ENCODE measurements at places on chromosomes 16 and 17.

- H3K4me1 ChIP-seq, result no peaks in the 10 kb centered on the region
- H3K27ac ChIP-seq, result no peak overlapping the region
- no peak for DNase-seq
- H3K4me3 ChIP-seq, result no peak overlapping the region
- H3K36me3 ChIP-seq, result peaks cover 4% of the 10 kb centered on the region
Observed at GRCh38 chr16:27632216-27632615, 82.3 kb downstream of the KATNIP start.

DNA sequence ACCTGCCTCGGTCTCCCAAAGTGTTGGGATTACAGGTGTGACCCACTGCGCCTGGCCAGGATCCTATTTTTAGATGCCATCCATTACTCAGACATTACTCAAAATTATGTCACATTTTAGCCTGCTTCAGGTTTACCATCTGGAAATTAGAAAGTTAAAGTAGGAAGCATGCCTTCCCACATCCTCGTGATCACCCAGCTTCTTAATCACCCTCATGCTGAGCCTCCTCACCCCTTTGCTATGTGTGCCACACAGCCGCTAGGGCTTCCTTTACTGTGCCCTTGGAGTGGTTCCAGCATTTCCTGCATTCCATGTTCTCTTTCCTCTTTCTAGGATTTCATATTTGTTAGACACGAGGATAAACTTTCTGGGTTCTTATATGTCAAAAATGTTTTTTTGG lies 9.3 kb downstream of the ADORA2B start:
- no peaks in the 10 kb centered on the region for H3K4me1 ChIP-seq
- DNase-seq, result no peak
- no peak overlapping the region for H3K27ac ChIP-seq
- no peaks in the 10 kb centered on the region for H3K36me3 ChIP-seq
- no peak overlapping the region for H3K4me3 ChIP-seq

DNA sequence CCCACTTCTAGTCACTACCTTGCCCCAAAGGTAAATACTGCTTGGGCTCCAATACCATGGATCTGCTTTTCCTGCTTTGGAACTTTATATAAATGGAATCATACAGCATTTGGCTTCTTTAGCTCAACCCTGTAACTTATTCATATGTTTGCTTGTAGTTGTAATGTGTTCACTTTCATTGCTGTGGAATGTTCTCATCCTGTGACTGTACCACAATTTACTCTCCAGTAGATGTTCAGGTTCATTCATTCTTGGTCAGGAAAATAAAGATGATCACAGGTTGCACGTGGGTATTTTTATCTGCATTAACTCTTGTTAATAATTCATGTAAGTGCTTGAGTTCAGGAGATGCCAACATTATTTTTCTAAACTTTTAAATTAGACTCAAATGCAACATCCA lies 6.7 kb upstream of the BEAN1 start:
- no peaks in the 10 kb centered on the region for H3K4me1 ChIP-seq
- H3K4me3 ChIP-seq, result no peak overlapping the region
- no peak for DNase-seq
- H3K36me3 ChIP-seq, result no peaks in the 10 kb centered on the region

- no peaks in the 10 kb centered on the region for H3K27me3 ChIP-seq
- no peak overlapping the region for H3K27ac ChIP-seq
- no peak for DNase-seq
Observed at GRCh38 chr16:56343661-56344517, 81.5 kb downstream of the AMFR start.

DNA sequence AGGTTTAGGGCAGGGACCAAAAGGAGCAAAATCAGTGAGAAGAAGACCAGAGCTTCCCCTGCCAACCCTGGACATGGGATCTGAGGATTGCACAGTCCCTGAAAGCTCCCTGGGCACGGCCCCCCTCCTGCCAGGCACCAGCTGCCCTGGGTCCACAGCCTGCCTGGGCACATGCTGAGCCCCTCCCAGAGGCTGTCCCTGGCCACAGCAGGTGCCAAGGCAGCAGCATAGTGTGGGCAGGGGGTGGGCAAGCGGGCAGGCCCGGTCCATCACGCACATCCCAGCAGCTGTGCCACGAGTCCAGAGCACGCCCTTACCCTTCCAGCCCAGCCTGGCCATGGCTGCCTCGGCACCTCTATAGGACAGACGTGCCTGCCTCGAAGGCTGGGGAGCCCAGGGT lies 12.7 kb downstream of the SCN4A start:
- H3K36me3 ChIP-seq, result no peaks in the 10 kb centered on the region
- no peak for DNase-seq
- no peaks in the 10 kb centered on the region for H3K27me3 ChIP-seq
- no peak overlapping the region for H3K4me3 ChIP-seq

DNA sequence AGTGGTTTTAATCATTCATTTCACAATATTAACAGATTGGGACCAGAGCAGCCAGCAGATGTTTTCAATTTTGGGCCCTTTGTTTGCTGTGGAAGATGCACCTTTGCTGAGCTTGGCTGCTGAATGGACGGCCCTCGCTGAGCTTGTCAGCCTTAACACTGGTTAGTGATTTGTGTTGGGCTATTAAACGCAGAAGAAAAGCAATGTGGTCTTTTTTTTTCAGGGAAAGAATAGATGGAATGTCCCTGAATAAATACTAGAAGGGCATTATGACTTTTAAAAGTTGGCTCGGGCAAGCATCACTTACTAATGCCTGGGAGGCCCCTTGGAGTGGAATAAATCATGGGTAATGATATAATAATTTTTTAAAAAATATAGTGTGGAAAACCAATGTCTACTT lies 297.0 kb downstream of the MAP2K6 start:
- H3K27ac ChIP-seq, result no peak overlapping the region
- peaks cover 4% of the 10 kb centered on the region for H3K4me1 ChIP-seq
- DNase-seq, result no peak
- no peaks in the 10 kb centered on the region for H3K36me3 ChIP-seq
- H3K4me3 ChIP-seq, result no peak overlapping the region

DNA sequence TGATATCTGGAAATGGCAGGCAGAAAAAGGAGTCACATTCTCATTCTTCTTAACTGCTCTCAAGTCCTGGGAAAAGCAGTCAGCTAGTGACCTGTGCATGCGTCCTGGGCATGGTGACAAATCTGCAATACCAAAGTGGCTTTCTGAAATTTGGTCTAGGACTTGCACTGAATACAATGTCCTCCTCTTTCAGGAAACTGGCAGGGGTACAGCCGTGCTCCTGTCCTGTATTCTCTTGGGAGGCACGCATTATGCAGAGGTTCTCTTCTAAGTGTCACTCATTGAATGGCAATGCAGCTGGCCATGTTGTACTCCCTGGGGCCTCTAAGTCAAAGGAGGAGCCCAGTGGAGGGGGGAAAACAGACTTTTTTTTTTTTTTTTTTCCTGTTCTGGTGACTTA lies 10.6 kb downstream of the PHF12 start:
- peaks cover 34% of the 10 kb centered on the region for H3K36me3 ChIP-seq
- no peak for DNase-seq
- peaks cover 51% of the 10 kb centered on the region for H3K4me1 ChIP-seq
- H3K27me3 ChIP-seq, result no peaks in the 10 kb centered on the region

GRCh38 chr17:45172541-45173286 lies 11.0 kb downstream of the HEXIM2 start:
- DNase-seq, result peak; percentile 50
- H3K4me3 ChIP-seq, result peak overlapping the region; percentile 42
- H3K27me3 ChIP-seq, result no peaks in the 10 kb centered on the region
- peaks cover 25% of the 10 kb centered on the region for H3K4me1 ChIP-seq
- H3K36me3 ChIP-seq, result no peaks in the 10 kb centered on the region
- peak overlapping the region; percentile 62 for H3K27ac ChIP-seq

- H3K4me1 ChIP-seq, result peaks cover 12% of the 10 kb centered on the region
- no peak overlapping the region for H3K4me3 ChIP-seq
- H3K27me3 ChIP-seq, result no peaks in the 10 kb centered on the region
- peak; percentile 16 for DNase-seq
- no peak overlapping the region for H3K27ac ChIP-seq
Observed at GRCh38 chr16:88854306-88855111, 2.2 kb downstream of the GALNS start.

DNA sequence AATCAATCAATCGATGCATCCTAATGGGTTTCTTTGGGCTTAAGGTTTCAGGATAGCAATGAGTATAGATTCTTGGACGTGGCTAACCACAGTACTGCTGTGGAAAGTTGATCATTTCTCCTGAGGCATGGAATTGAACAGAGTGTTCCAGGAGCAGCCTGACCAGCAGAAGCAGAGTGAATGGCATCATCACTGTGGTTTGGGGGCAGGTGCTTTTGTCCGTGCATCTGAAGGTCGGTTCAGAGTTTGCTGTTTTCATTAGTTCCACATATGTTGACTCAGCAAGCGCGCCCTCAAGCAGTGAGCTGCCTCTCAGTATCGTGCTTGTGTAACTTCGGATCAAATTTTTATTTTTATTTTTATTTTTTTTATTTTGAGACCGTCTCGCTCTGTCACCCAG lies 24.9 kb downstream of the KIAA0513 start:
- no peak overlapping the region for H3K27ac ChIP-seq
- no peak for DNase-seq
- H3K36me3 ChIP-seq, result peaks cover 2% of the 10 kb centered on the region
- H3K4me3 ChIP-seq, result no peak overlapping the region
- peaks cover 38% of the 10 kb centered on the region for H3K4me1 ChIP-seq
- no peaks in the 10 kb centered on the region for H3K27me3 ChIP-seq

DNA sequence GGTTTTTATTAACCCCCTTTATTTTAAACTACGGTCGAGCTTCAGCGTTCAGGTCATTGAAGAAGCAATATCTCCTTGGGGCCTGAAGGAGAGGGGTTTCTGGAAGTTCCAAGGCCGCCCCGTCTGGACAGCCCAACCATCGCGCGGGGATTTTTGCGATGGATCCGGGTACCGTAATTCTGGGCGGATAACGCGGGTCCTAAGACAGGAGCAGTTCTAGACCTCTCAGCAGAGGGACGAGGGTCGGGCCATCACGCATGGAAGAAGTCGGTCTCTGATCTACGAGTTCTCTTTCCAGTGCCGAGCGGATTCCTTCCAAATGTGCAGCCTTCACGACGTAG lies 3.6 kb downstream of the BORCS6 start:
- peak overlapping the region; percentile 74 for H3K4me3 ChIP-seq
- H3K36me3 ChIP-seq, result no peaks in the 10 kb centered on the region
- peak overlapping the region; percentile 77 for H3K27ac ChIP-seq
- peaks cover 54% of the 10 kb centered on the region for H3K4me1 ChIP-seq
- DNase-seq, result no peak

DNA sequence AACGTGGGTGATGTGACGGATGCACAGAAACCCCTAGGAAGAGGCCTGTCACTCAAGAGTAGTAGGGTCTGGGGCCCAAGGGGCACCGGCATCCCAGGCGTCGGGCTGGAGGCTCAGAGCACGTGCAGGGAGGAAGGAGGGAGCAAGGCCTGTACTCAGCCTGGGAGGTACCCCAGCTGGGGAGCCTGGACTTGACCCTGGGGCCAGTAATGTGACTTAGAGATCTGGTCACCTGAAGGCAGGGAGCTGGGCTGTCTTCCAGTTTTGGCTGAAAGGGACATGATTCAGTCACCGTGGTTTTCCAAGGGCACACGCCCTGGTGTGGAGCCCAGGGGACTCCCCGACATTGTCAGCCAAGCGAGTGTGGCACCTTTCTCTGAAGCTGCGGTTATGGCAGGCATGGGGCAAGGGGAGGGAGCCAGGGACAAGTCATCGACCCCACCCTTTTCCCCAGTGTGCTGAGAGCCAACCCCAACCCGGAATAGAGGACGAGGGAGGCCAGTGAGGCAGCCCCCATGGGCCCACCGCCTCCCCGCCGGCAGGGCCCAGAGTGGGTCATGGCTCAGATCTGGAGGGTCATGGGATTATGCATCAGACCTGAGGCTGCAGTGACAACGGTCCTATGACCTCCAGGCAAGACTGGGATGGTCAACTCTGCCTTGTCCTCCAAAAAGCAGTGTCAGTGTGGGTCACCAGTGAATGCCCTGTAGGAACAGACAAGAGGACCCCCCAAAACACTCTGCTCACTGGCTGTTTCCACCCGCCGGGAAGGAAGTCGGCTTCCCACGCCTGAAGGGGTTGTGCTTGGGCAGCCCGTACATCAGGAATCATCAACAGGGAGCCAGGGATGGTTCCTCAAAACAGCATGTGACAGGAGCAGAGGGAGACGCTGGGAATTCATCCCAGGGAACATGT lies 41.9 kb downstream of the MEAK7 start:
- H3K27me3 ChIP-seq, result no peaks in the 10 kb centered on the region
- no peak overlapping the region for H3K27ac ChIP-seq
- no peak for DNase-seq
- no peak overlapping the region for H3K4me3 ChIP-seq

GRCh38 chr17:42667088-42667951 lies 8.2 kb downstream of the TUBG2 start:
- H3K4me1 ChIP-seq, result peaks cover 4% of the 10 kb centered on the region
- H3K27ac ChIP-seq, result no peak overlapping the region
- H3K27me3 ChIP-seq, result peaks cover 30% of the 10 kb centered on the region
- H3K36me3 ChIP-seq, result peaks cover 5% of the 10 kb centered on the region
- H3K4me3 ChIP-seq, result no peak overlapping the region
- no peak for DNase-seq

DNA sequence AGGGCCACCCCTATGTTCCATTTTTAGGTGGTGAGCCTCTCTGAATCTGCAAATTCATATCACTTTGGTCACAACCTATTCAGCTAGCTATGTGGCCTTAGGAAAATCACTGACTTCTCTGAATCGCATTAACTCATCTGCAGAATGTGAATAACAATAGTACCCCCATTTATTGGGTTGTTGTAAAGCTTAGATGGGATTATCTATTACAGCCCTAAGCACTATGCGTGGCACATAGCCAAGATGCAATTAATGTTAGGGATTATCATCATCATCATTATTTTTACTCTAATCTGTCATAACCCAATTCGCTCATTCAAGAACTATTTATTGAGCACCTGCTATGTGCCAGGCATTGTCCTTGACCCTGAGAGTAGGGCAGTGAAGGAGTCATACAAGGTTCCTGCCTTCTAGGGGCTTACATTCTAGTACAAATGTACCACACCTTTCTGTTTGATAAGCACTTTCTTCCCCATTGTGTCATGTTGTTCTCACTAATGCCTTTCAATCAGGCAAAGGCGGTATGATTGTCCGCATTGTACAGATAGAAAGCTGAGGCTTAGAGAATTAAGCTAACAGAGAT lies 38.5 kb downstream of the CHD9 start:
- peaks cover 2% of the 10 kb centered on the region for H3K36me3 ChIP-seq
- no peak for DNase-seq
- H3K4me3 ChIP-seq, result no peak overlapping the region
- H3K4me1 ChIP-seq, result peaks cover 2% of the 10 kb centered on the region
- peak overlapping the region; percentile 59 for H3K27ac ChIP-seq

GRCh38 chr16:4935241-4935855 lies 1.6 kb downstream of the PPL start:
- H3K27ac ChIP-seq, result no peak overlapping the region
- H3K4me3 ChIP-seq, result no peak overlapping the region
- peaks cover 12% of the 10 kb centered on the region for H3K4me1 ChIP-seq
- no peak for DNase-seq
- H3K27me3 ChIP-seq, result no peaks in the 10 kb centered on the region

GRCh38 chr17:6706499-6706898 lies 6.7 kb downstream of the SLC13A5 start:
- H3K27me3 ChIP-seq, result no peaks in the 10 kb centered on the region
- DNase-seq, result no peak
- H3K4me1 ChIP-seq, result peaks cover 4% of the 10 kb centered on the region
- no peak overlapping the region for H3K4me3 ChIP-seq
- no peak overlapping the region for H3K27ac ChIP-seq

- H3K4me3 ChIP-seq, result no peak overlapping the region
- no peaks in the 10 kb centered on the region for H3K4me1 ChIP-seq
- H3K36me3 ChIP-seq, result no peaks in the 10 kb centered on the region
- no peak for DNase-seq
- no peak overlapping the region for H3K27ac ChIP-seq
Observed at GRCh38 chr16:80380514-80380913, 160.3 kb upstream of the DYNLRB2 start.

- H3K27me3 ChIP-seq, result no peaks in the 10 kb centered on the region
- no peak for DNase-seq
- H3K36me3 ChIP-seq, result no peaks in the 10 kb centered on the region
- H3K4me3 ChIP-seq, result no peak overlapping the region
- H3K4me1 ChIP-seq, result peaks cover 4% of the 10 kb centered on the region
Observed at GRCh38 chr16:24755201-24755874, 25.9 kb downstream of the TNRC6A start.

All from T-cell (primary cell).